ENCODE measurements at places on chromosomes 3 and 15.

- no peak for DNase-seq
Measured at GRCh38 chr15:32888221-32888761, 170.5 kb downstream of the GREM1 start.

DNA sequence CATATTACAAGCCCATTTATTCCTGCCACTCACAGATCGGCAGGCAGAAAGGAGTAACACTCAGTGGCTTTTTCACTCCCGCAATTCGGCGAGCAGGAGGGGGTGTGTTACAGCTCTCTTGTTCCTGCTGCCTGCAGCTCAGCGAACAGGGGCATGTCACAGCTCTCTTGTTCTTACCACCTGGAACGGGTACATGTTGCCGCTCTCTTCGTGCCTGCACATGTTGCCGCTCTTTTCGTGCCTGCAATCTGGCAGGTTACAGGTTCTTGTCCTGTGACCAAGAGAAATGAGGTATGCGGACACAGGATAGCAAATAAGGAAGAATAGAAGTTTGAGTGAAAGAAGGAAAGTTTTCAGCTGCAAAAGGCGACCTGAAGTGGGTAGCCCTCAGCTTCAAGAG is 761.4 kb downstream of the NAALADL2 start:
- no peak for DNase-seq

- DNase-seq, result no peak
Measured at GRCh38 chr3:73669260-73669659, 44.5 kb upstream of the PDZRN3 start.

GRCh38 chr3:29700256-29700655 is 419.4 kb downstream of the RBMS3 start:
- DNase-seq, result no peak
